ENCODE measurements at places on chromosomes 3 and 15.

DNA sequence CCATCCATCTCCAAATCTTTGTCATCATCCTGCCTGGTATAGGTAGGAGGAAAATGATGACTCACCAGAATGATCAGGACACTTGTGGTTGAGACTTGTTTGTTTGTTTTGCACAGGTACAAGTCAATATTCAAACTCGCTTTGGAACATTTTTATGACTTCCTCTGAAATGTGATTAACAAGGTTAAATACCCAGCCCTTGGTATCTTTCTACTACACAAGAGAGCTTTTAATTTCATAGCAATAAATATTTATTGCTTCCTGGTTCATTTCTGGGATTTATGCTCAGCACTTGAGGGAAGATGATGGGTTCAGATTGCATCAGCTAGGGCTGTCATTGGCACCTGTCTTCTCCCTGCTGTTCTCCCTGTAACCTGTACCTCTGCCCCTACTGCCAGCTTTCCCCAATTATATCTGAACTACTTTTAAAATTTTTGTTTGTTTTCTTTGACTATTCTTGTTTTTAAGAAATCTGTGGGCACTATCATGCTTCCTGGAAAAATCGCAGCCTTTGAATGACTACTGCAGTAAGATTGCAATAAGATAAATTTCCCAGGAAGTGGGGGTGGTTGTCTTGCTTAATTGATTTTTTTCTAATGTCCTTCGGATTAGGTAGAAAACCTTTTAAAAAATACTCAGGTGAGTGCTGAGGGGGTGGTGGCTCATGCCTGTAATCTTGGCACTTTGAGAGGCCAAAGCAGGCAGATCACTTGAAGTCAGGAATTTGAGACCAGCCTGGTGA, 24.3 kb upstream of the GCNT3 start:
- DNase-seq, result peak; percentile 78

DNA sequence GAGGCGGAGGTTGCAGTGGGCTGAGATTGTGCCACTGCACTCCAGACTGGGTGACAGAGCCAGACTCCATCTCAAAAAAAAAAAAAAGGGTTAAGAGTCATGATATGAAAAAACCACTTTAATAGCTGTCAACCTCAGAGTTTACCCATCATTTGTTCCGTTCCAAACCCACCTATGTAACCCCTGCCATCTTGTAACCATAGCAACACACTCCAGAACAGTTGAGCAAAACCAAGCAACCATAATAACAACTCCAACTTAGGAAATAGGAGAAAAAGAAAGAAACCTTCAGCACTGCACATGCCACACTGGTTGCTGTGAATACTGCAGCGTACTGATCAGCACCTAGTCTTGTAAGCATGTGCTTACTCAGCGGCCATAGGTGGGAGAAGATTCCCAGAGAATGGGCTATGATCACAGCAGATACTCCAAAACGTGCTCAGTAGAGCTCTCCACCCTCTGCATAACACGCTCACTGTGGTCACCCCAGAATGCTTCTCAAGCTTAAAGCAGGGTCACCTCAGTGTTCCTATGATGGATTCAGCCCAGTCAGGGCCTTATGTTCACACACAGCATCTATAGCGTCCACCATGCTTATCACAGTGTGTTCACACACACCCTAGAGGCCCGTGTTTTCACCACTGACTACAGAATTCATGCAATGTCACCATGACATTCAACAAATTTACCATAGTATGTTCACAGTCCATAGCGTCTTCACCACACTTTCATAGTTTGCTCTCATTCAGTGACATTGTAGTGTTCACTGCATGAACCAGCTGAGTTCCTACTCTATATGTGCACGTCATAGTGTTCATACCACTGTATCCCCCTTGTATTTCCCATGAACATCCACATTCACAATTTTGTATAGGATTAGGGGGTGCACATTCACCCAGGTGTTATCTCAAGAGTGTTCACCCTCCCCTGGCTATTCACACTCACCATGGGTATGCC, 6.5 kb upstream of the CILP start:
- DNase-seq, result no peak

GRCh38 chr15:40313531-40314398, 6.0 kb upstream of the PLCB2 start:
- DNase-seq, result peak; percentile 56

GRCh38 chr3:62368705-62369475, 4.5 kb downstream of the FEZF2 start:
- no peak for DNase-seq

DNA sequence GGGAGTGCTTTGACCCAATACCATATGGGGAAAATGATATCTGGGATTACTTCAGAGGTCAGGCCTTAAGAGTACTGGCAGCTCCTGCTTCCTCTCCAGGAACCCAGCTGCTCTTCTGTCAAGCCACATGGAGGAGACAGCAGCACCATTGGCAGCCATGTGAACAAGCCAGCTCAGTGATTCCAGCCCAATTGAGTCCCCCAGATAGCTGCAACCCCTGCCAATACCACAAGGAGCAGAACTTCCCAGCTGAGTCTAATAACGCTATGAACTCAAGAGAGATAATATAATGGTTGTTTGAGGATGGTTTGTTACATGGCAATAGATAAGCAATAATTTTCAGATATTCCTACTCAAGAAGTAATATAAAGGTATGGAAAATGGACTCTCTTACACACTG, 126.8 kb upstream of the CPNE4 start:
- DNase-seq, result no peak

DNA sequence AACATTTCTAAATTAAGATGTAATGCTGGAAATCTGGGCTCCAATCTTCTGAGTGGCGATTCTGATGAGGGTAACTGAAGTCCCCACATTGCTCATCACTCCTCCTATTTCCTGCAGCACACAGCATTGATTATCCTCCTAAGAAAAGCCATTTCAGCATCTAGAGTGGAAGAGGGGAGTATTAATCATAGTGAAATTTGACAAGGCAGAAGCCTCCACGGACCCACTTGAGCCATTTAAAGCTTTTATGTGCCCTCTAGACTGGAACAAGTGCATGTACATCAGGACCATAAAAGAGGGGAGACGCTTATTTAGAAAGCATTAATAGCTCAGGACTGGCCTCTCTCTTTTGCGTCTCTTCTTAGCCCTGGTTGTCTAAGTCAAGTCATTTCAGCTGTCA, 25.8 kb downstream of the AQP9 start:
- no peak for DNase-seq

DNA sequence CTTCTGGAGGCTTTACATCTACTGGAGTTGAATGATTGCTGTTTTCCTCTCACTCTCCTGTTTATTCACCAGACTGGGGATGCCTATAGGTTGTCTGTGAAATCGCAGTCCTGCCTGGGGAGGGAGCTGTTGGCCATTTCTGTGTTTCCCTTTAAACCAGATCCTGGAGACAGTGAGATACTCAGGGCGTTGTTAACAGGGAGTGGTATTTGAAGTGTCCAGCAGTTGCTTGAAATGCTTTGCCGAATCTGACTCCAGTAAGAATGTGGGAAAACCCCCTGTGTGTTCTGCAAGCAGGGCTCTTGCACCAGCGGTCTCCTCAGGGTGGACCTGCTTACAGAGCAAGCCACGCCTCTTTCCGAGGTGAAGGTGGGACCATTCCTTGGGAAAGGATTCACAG, 4.3 kb upstream of the LRRK1 start:
- DNase-seq, result no peak

GRCh38 chr3:45932112-45932511, 11.2 kb upstream of the CXCR6 start:
- no peak for DNase-seq

- DNase-seq, result no peak
Observed at GRCh38 chr15:55197362-55197705, 593 bp upstream of the RSL24D1 start.

DNA sequence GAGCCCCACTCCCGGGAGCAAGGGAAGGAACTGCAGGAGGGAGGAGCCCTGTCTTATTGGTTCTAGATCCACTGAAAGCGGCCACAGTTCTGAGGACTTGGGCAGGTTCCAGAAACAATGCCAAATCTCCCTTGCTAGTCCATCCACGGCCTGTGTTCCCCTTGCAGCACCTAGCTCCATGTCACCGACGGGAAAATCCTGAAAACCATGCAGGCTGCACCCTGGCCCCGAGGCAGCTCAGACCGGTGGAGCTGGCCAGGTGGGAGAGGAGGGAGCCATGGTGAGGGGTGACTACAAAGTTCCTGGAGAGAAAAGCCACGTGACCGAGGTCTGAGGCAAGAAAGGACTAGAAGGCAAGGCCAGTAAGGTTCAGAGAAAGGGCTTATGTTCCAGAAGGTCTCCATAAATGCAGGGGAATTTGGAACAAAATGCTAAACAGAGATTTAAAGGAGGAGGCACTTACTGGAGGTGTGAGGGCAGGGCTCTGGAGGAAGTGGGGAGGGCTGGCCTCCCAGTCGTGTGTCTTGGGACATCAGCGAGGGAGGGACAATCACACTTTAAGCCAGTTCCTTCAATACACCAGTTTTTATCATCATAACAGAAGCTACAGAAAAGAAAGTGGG, 5.4 kb downstream of the MGLL start:
- no peak for DNase-seq

DNA sequence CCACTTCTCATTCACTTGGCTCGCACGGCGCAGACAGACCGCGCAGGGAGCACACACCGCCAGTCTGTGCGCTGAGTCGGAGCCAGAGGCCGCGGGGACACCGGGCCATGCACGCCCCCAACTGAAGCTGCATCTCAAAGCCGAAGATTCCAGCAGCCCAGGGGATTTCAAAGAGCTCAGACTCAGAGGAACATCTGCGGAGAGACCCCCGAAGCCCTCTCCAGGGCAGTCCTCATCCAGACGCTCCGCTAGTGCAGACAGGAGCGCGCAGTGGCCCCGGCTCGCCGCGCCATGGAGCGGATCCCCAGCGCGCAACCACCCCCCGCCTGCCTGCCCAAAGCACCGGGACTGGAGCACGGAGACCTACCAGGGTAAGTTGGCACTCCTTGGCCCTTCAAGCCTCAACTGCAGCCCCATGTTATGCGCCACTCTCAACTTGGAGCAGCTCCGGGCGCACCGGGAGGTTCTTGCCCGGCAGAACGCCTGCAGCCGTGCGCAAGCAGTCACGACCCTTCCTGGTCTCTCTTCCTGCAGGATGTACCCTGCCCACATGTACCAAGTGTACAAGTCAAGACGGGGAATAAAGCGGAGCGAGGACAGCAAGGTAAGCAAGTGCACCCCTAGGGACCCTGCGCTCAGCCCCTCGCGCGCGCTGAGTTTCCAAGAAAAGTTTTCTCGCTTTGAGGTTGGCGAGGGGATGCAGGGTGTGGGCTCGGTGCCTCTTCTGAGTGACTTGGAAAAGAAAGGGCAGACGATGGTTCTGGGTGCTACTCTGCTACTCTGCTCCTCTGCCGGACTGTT, at the start of gene BHLHE40:
Gene BHLHE40, plus strand, starts transcription at position 10 of the 801 bp plus-strand sequence. Its CDS starts 282 bp downstream, at position 292.
- no peak for DNase-seq

DNA sequence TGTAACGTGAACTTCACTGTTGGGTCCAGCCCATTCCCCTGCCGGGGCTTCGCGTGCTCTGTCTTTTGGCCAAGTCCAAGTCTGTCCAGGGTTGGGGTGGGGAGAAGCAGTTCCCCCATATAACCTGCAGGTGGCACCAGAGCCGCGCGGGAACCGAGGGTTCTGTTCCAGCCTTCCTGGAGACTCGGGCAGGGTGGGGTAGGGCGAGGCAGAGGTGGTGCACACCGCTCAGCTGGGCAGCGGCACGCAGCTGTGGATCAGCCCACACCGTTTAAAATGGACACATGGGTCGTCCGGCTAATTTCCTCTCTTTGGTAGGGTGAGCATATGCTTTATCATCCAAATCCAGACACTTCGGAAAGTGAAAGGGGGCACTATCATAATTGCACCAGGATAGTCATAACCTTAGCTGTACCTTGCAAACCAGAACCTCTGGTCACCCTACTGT, 118.1 kb downstream of the TBC1D2B start:
- peak; percentile 86 for DNase-seq

All from large intestine (tissue), 12 donors.